ENCODE measurements at places on chromosomes 6 and 20. TPM values are rescaled to one million over a fixed set of nuclear protein-coding genes. Genes with fewer than 3 reads are reported as not detected.

FUT9 gene
- not detected for total RNA-seq

- no peak for DNase-seq
Observed at GRCh38 chr6:69768664-69769063, 28.1 kb downstream of the LMBRD1 start.

DNA sequence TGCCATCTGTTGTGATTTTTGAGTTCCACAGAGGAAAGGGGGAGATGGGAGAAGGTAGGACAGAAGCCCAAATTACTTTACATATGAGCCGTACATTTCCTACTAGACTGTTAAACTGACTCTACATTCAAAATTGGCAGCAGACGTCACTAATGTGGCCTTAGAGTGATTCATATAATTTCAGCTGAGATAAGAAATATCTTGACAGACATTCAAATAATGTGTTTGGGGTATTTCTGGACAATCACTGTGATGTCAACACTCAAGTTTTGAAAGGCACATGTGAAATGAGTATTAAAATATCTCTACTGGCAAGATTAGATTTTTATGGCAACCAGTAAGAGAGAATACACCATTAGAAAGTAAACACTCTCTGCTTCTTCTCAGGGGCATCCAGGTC, 104.0 kb downstream of the MTFR2 start:
- no peak for DNase-seq

- no peak for DNase-seq
Observed at GRCh38 chr20:8490076-8490830, 358.2 kb downstream of the PLCB1 start.

- peak; percentile 75 for DNase-seq
Observed at GRCh38 chr20:62929051-62929538, 2.8 kb upstream of the DIDO1 start.
